ENCODE measurements at places on chromosomes 1 and 21.

GRCh38 chr1:41418857-41419583 lies 57.8 kb downstream of the FOXO6 start:
- no peak for DNase-seq

- DNase-seq = no peak
These were observed 31.6 kb downstream of the CDK18 start for GRCh38 chr1:205535866-205536758.

GRCh38 chr1:239630767-239631166 lies 244.4 kb downstream of the CHRM3 start:
- no peak for DNase-seq

- DNase-seq = no peak
These were observed 10.0 kb upstream of the FAM131C start for GRCh38 chr1:16083486-16083885.

DNA sequence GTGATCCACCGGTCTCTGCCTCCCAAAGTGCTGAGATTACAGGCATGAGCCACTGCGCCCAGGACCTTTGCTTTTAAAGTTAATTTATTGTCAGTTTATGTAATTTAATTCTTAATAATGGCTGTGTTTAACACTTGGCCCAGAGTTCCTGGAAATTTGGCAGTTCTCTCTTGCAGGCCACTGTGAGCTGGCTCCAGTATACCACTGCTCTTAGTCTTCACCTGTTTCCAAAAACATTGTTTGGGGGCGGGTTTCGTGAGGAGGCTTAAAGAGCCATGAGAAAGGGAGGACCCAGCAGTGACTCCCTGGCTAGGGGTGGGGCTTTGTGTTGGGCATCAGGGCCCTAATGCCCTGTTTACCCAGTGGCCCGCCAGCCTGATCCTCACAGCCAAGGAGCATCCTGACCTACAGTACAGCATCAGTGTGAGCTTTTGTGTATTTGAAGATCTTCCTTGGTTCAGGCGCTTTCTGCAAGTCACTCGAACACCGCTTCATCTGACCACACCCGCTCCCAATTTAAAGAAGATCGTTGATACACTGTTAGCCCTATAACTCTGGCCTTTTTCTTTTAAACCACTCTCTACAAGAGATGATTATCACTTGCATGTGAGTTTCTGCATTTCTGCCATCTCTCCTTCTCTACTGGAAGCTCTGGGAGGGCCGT lies 12.0 kb upstream of the BGLAP start:
- DNase-seq = no peak

DNA sequence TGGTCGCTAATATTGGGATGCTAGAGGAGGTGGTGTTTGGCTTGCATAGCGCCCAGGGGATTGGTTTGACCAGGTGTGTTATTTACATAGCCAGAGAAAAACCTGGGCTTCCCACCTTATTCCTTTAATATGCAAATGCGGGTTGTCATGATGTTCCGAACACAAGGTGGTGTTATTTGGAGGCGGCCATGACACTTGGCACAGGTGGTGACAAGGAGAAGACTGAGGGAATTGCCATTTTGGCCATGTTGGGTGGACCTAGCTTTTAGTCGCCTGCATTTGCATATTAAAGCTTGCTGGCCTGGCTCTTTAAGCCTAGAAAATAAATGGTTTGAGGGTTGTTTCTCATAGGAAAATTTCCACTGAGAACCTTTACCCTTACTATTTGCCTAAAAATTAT lies 490.5 kb downstream of the SIPA1L2 start:
- no peak for DNase-seq

GRCh38 chr21:14533499-14534428 lies 12.4 kb downstream of the SAMSN1 start:
- DNase-seq = no peak

DNA sequence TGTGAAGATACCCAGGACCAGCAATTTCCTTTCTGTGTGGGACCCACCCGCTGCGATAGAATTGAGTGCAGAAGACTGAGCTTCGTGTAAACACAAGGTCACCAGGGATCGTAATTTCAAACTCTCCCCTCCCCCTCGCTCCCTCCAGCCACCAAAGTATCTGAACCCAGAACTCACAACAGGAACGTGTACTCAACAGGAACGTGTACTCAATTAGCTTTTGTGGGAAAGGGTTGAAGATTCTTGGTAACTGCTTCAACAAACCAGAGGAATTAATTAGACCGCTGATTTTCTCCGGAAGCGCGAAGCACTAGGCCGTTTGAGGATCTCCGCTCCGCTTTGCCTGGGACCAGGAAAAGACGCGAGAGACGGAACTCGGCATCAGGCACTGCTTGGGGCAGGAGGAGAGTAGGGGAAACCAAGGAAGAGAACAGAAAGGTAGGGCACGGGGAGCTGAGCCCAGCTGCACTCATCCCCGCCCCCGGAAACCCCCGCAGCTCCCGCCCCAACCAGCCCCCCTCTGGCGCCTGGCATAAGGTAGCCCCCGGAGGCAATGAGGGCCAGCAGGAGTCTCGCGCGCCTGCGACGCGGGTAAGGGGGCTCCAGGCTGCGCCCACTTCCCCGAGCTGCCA lies 453 bp downstream of the DRAM2 start:
- peak; percentile 52 for DNase-seq

- no peak for DNase-seq
These were observed 91.0 kb upstream of the FMN2 start for GRCh38 chr1:240000634-240001033.

DNA sequence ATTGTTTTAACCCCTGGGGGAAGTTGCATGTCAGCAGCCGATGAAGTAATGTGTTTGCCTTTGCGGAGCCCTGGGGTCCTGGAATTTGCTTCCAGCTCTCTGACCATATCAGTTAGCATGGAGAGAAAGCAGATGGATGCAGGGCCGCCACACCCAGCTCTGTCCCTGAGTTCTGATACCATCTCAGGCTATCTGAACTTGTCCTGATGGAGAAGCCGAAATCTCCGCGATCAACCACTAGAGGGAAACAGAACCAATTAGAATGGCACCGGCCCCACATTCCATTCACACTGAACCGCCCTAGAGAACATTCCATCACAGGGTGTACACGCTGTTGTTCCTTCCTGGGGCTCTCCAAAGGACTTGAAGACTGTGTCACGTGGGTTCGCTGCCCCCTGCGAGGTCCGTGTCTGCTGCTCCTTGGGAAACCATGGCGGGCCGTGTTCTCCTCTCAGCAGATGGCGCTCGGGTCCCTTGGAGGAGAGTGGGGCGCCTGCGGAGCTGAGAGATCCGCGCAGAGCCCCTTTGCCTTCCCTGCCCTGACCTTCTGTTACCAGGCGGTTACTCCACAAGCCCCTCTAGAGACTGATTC lies 75.4 kb downstream of the ABCA4 start:
- DNase-seq = peak; percentile 65

DNA sequence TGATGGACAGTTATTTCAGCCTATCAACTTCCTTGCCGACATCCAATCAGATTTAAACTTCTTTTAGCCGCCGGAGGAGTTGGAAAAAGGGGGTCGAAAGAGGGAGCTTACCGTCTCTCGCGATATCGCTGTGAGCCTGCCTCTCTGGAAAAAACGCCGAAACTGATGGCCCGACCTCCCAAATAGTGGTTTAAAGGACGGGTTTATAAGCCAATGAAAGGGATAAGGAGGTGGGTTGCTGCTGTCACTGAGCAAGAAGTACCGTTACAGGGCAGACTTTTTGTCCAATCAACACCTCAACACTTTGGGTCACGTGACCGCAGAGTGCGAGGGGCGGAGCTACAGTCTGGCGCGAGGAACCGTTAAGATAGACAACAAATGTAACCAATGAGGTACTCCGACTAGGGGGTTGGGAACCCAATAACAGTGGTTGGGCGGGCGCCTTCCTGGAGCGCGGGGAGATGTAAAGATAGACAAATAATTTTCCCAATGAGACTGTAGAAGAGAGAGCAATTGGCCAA lies at the start of gene RBM15:
Gene RBM15 (plus strand): TSS at position 492 of the 521 bp plus-strand sequence. CDS start 29 bp downstream, at position 521.
- DNase-seq = peak; percentile 94

DNA sequence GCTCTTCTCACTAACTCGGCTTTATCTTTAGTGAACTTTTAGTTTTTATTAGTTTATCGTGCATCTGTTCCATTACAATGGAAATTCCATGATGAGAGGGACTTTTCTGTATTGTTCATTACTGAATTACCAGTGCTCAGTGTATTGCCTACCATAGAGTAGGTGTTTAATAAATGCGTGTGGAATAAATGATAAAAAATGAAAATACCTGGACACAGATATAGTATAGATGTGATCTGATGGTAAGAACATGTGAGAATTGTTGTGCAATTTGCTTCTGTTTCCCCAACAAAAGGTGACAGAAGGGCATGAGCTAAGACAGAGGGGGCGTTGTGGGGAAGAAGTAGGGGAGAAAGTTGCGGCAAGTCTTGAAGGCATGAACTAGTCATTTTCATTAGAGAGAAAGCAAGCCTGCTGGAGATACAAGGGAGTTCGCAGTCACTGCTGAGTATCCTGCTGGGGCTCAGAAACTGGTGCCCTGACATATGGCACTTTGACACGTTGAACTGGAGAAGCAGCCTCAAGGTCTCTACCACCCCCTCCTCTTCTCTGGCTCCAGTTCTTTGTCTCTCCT lies 5.6 kb upstream of the COG2 start:
- DNase-seq = no peak

DNA sequence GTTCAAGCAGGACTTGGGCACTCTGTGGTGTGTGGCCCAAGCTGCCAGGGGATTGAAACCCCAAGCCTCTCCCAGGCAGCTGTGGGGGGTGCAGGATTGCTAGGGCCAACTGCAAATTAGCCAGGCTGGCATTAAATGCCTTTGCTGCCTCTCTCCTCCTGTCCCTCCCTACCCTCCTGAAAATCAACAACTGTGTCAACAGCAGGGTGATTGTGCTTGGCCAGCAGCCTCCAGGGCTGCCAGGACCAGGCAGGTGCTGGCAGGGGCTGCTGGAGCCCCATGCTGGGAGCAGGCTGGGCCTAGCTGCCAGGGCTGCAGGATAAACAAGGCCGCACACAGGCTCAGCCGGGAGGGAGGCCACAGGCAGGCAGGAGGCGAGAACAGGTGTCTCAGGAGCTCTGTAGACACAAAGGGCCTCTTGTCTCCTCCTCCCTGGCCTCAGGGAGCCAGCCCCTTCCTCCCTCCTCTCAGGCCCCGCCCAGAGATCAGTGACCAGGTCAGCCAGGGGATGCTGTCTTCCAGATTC lies 11.4 kb downstream of the SOX13 start:
- DNase-seq = peak; percentile 44

GRCh38 chr1:223836586-223836985 lies 9.2 kb downstream of the TP53BP2 start:
- no peak for DNase-seq

DNA sequence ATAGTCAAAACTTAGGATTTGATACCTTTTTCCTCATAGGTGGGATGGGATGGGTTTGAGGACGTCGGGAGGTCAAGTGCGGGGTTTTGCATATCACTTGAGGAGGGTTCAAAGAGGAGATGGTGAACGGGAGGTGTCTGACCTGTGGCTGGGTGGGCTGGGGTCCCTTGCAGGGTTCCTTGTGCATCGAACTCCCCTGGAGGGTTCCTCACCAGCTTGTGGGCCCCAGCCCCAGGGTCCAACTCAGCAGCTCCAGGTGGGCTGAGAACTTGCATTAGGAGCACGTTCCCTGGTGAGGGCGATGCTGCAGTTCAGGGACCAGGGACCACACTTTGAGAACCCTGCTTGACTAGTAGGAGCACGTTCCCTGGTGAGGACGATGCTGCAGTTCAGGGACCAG lies 23.2 kb downstream of the TRPM2 start:
- DNase-seq = no peak

DNA sequence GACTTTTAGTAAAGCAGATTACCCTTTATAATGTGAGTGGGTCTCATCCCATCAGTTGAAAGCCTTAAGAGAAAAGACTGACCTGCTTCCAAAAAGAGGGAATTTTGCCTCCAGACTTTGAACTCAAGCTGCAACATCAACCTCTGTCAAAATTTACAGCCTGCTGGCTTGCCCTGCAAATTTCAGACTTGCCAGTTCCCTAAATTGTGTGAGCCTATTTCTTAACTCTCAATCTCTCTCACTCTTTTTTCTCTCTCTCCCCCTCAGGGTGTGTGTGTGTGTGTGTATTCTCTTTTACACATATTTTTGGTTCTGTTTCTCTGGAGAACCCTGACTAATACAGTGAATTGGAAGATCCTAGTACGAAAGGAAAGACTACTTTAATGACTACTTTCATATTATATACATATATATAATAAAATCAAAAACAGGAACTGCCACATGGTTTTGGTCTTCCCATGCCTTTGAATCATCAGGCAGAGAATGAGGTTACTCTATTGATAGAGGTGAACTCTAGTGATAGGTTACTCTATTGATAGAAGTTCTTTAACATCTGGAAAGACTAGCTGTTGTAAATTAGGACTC lies 6.4 kb downstream of the OR2C3 start:
- DNase-seq = no peak

DNA sequence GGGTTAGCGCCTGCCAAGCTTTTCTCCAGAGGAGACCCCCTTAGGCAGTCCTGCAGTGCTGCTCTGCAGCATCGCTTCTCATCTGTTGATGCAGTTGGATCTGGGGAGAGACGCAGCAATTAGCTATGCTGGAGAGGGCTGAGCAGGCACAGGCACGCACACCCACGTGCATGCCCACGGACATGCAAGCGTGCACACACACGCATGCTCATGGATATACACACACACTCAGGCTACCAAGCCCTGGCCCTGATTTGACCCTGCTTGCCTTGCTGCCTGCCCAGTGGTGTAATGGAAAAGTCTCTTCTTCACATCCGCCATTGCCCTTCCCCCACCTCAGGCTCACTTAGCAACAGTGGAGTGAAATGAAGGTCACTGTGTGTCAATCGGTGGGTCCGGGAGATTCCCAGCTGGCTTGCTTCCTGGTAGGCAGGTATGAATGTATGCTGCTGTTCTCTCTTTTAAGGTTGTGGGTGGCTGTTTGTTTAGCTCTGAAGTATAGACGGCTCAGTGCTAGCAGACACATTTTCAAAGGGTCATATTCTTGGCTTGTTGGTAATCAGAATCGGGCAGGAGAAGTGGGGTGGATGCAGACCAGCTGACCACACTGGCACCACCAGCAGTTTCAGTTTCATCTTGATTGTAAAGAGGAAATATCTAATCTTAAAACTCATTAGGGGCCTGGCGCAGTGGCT lies 9.5 kb downstream of the ATP1B1 start:
- no peak for DNase-seq

- no peak for DNase-seq
These were observed 46.3 kb downstream of the RNF115 start for GRCh38 chr1:145777357-145778145.
